Non-pigmented ciliary epithelial cell (primary cell): ENCODE measurements at places on chromosomes 11 and 22.

DNA sequence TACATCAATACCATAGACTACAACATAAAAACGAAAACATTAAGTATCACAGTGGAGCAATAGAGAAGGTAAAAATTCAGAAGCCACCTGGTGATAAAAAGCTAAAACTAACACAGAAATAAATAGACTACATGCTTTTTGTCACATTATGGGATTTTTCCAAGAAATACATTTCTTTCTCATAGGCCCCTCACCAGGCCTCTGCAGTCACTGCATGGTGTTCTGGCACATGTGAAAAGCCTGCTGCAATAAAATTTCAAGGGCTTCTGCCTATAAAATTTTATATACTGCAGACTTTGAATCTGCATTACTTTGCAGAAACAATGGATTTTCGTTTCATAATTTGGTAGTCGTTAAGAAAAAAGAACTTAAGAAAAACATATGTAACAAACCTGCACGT lies 655.5 kb downstream of the CNTN5 start:
- no peak for DNase-seq

DNA sequence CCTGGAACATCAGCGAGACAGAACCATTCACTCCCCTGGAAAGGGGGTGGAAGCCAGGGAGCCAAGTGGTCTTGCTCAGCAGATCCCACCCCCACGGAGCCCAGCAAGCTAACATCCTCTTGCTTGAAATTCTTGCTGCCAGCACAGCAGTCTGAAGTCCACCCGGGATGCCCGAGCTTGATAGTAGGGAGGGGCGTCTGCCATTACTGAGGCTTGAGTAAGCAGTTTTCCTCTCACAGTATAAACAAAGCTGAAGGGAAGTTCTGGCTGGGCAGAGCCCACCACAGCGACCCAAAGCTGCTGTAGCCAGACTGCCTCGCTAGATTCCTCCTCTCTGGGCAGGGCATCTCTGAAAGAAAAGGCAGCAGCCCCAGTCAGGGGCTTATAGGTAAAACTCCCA lies 764.8 kb upstream of the LUZP2 start:
- no peak for DNase-seq

- no peak for DNase-seq
Measured at GRCh38 chr11:10809373-10810160, 841 bp upstream of the EIF4G2 start.

DNA sequence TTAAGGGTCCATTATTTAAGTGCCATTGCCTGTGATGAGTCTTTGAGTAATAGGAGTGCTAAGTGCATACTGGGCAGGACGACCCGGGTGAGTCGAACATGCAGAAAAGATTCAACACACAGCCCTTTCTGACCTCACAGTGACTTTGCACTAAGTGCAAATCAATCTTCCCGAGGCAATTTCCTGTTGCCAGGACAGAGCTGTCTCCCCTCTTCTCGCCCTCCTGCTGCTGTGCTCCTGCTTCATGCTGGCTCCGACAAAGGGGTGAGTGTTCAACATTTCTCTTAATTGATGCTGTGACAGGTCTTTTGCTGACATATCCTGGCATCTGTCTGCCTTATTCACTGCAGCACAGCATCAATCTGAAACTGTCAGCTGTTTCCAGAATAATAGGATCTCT lies 42.0 kb downstream of the MCHR1 start:
- DNase-seq = no peak

- DNase-seq = peak; percentile 64
Measured at GRCh38 chr22:27416511-27417420, 384.8 kb downstream of the MN1 start.

DNA sequence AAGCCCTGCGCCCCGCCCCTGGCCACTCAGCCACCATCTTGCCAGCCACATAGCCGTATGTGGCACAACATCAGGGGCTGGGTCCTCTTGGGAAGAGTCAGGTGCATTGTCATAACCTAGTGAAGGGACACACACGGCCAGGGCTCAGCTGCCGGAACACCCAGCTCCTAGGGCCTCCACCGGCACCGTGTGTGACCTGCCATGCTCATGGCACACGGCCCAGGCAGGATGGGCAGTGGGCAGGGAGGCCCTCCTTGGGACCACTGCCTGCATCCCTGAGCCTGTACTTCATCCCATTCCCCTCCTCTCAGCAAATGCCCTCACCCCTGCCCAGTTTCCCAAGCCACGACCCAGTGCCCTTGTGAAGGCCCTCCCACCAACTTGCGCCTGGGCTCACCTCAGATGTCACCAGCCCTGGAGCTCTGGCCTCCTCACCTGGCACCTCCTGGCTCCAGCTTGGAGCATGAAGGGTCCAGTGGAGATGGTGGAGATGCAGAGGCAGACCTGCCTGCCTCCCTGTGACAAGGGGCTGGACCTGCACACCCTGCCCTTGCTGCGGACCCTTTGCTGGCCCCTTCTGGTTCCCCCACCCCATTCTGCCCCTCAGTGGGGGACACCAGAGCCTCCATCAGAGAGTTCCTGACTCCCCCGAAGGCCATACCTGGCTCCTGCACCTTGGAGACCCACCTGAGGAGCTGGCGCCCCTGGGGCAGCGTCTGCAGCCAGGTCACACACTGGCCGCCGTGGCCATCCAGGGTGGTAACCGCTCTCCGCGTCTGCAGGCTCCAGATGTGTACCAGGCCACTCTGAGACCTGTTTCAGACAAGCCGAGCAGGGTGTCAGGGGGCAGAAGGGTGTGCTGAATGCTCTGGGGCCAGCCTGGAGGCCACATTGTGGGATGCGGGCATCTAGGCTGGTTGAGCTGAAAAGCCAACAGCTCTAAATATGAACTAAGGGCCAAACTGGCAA lies 34.5 kb downstream of the GNB1L start:
- no peak for DNase-seq

- no peak for DNase-seq
Measured at GRCh38 chr22:26391623-26392022, 37.4 kb upstream of the ASPHD2 start.

- no peak for DNase-seq
Measured at GRCh38 chr22:19175026-19175601, 3.4 kb downstream of the SLC25A1 start.

GRCh38 chr11:1310318-1310687 lies 871 bp upstream of the TOLLIP start:
- no peak for DNase-seq

GRCh38 chr11:73426219-73426850 lies 50.1 kb downstream of the RELT start:
- DNase-seq = no peak

GRCh38 chr22:30782613-30783012 lies 87.9 kb downstream of the OSBP2 start:
- no peak for DNase-seq

DNA sequence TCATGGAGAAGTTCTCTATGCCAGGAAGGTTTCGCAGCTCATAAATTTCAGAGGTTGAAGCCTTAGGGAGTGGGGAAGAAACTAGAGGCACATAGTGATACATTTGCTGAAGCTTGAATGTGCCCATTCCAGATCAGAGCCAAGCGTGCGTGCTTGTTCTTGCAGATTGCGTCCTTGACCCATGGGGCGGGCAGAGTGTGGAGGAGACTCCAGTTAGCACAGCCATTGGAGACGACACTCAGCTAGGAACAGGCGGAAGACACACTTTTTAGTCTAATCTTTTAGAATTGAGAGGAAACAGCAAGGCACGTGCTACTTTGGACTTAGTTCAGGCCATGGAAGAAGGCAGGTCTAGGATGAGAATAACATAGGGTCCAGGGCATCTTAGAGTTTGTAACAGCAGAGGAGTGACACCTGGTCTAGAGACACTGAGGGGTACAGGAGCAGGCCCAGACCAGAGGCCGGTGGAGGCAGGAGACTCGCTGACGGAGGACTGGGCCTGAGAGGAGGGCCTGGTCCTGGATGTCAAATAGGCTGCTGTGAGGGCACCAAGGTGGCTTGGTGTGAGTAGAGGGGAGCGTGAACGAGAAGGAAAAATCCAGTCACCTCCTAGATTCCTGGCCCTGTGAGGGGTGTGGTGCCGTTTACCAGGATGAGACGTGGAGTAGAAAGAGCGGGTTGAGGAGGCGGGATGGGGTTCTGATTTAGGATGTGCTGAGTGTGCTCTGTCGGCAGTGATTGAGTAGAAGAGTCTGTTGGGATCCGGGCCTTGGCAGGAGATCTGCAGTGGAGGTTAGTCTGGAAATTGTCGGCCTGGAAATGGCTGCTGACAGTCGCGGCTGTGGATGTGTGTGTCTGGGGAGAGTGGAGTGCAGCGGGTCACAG lies 154.7 kb downstream of the TBC1D22A start:
- no peak for DNase-seq

- peak; percentile 47 for DNase-seq
Measured at GRCh38 chr11:63845303-63845702, 6.4 kb downstream of the MARK2 start.

- no peak for DNase-seq
Measured at GRCh38 chr22:38153821-38154562, 27.6 kb downstream of the PLA2G6 start.

DNA sequence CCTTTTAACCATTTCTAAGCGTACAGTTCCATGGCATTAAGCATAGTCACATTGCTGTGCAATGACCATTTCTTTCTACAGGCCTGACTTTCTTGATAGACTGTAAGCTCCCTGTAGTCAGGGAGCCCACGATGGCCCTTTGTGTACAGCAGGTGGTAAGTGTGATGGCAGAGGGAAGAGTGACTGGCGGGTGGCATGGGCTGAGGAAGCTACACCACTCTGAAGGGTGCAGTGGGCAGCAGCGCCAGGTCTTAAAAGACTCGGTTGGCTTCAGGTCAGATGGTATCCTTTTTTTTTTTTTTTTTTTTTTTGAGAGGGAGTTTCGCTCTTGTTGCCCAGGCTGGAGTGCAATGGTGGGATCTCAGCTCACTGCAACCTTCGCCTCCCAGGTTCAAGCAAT lies 1.6 kb downstream of the PPM1F start:
- DNase-seq = no peak

DNA sequence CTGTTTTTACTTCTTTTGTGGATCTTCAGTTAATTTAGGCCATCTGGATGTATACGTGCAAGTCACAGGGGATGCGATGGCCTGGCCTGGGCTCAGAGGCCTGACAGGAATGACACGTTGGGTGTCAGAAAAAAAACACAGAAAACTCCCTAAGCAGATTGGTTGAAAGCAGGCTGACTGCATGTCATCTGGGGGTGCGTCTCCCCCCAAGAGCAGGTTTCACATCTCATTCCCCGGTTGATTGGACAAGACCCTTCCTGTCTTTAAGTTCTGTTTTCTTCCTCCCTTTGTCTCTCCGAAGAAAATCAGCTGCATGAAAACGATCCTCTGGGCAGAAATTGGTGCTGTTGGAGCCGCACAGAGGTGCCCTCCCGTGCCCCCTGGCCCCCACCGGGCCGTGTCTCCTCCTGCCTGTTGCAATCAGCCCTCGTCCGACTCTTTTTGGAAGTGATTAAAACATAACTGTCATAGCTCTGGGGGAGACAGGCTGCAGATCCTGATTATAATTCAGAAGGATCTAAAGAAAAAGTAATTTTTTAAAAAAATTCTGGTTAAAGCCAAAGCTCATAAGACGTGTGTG lies 71.8 kb upstream of the PARVG start:
- no peak for DNase-seq

GRCh38 chr22:35400501-35400790 lies 506 bp downstream of the MCM5 start:
- DNase-seq = no peak

GRCh38 chr11:88631497-88631896 lies 294.0 kb upstream of the CTSC start:
- DNase-seq = no peak

DNA sequence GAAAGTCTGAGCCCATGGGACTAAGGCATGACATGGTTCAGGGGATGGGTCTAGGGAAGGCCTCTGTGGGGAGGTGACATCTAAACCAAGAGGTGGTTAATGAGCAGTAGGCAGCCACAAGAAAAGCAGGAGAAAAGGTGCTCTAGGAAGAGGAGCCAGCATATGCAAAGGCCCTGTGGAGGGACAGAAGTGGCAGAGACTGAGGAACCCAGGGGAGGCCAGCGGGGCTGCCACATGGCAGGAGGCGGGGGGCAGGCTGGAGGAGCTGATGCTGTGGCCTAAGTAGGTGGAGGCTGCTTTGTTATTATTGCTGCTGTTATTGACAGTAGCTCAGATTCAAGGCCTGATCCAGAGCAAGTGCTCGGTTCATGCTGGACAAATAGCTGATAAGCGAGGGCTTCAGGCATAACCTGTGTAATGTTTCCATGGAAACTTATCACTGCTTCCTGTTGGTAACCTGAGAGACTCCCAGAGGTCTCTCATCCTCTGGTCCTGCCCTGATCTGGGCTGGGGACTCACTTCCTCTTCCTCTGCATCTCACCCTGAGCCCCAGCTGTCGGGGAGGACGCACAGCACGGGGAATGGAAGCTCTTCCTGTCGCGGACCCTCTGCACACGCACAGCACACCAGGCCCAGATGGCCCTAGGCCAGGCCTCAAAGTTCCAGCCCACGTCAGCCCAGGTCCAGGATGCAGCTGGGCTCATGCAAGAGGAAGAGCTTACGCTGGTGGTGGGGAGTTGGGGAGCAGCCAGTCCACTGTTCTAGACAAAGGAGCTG lies 75.2 kb upstream of the TP53I11 start:
- DNase-seq = no peak

- DNase-seq = no peak
Measured at GRCh38 chr22:29158546-29158945, 47.1 kb upstream of the EMID1 start.

DNA sequence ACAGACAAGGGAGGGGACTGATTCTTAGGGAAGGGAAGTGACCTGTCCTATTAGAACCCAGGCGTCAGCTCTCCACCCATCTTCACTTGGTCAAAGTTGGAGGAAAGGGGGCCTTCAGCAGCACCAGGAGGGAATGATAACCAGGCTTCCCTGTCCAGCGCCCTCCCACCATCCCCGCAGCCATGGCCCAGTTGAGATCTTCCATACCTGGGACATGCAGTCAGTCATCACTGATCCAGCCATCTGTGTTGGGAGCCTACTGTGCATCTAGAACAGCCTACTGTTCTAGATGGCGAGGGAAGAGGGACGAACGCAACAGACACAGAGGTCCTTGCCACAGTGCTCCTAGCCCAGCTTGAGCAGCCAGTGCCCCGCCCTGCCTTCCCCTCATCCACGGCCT lies 40.6 kb downstream of the PDGFB start:
- DNase-seq = no peak

- DNase-seq = no peak
Measured at GRCh38 chr11:76665172-76665571, 5.4 kb downstream of the LRRC32 start.
